ENCODE measurements at places on chromosomes 2 and 18. TPM values are rescaled to one million over a fixed set of nuclear protein-coding genes. Genes with fewer than 3 reads are reported as not detected.

DNA sequence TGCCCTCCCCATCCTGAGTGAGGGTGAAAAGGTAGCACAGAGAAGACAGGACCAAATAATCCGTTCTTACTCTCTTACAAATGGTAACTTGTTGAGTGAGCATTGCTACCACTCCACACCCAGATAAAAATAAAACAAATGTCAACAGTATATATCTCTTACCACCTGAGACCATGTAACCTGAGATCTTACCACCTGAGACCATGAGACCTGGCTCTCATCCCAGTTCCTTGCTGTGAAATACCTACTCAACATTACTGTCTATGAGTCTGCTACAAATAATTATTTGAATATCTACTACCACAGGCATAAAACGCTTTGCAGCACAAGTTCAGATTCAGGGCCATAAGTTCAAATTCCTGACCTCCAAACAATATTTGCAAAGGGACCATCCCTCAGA lies 234.7 kb downstream of the C1D start:
- no peak for DNase-seq

- no peak for DNase-seq
These were observed 76.0 kb downstream of the CD28 start for GRCh38 chr2:203782262-203782976.

DNA sequence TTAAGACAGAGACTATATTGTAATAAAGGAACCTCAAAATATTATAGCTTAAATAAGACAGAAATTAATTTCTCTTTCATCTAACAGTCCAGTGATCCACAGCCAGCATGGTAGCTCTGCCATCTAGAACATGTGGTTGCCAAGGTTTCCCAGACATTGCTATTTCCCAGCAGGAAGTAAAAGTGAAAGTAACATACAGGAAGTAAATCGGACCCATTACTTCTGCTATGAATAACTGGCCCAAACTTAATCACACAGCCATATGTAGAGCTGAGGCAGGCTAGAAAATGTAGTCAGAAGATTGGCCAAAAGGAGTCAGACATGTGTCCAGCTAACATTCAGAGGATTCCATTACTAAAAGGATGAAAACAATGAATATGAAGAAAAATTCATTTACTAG lies 71.0 kb downstream of the NOL4 start:
- DNase-seq, result no peak

SGPP2 gene
- polyA plus RNA-seq, result not detected

GRCh38 chr2:137797641-137798040 lies 166.6 kb upstream of the HNMT start:
- no peak for DNase-seq
